Endothelial cell of umbilical vein (primary cell): ENCODE measurements at places on chromosomes 13 and 19. TPM values are rescaled to one million over a fixed set of nuclear protein-coding genes. Genes with fewer than 3 reads are reported as not detected.
A peak's percentile ranks its signal among the peaks of the same experiment; 100 is the strongest.

LILRA2 gene
- not detected in 2 replicates for total RNA-seq

MBNL2 gene
- 75.6 and 76.5 TPM in 2 replicates for total RNA-seq

PRR22 gene
- total RNA-seq = 3.4 and 3.6 TPM in 2 replicates

ZNF506 gene
- total RNA-seq = 5.6 and 10.7 TPM in 2 replicates

GRCh38 chr19:3047496-3048189, 14.7 kb downstream of the TLE5 start:
- DNase-seq = peak; percentile 73
- no peaks in the 10 kb centered on the region for H3K36me3 ChIP-seq
- H3K4me1 ChIP-seq = peaks cover 4% of the 10 kb centered on the region
- H3K27me3 ChIP-seq = no peaks in the 10 kb centered on the region
- H3K4me3 ChIP-seq = peak overlapping the region; percentile 32
